Activated T-cell treated with anti-CD3 and anti-CD28 coated beads, Interleukin-2, amount 50 U/mL, for 48 hours (primary cell): ENCODE measurements at places on chromosomes 7 and 10.
A peak's percentile ranks its signal among the peaks of the same experiment; 100 is the strongest.

DNA sequence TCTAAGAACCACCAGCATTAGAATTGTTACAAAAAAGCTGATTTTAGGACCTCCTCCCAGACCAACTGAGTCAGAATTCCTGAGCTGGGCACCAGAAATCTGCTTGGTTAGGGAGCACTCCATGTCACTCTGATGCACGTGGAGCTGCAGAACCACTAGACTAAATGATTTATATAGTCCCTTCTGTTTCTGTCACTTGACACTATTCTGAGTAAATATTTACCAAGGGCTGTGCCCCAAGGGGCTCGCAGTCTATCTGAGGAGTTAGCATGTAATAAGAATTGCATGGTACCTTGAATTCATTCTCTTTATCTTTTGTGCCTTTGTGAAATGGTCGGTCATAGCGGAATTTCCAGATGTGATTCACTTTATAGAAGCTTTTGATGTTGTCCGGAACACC is 196.0 kb upstream of the IMMP2L start:
- DNase-seq: no peak

GRCh38 chr7:31017032-31017675 is 35.0 kb upstream of the ADCYAP1R1 start:
- DNase-seq: no peak

- DNase-seq: no peak
Observed at GRCh38 chr7:139731802-139732470, 45.9 kb downstream of the HIPK2 start.

GRCh38 chr7:96169439-96169838 is 152.5 kb downstream of the SLC25A13 start:
- DNase-seq: no peak

- DNase-seq: no peak
Observed at GRCh38 chr10:100710151-100710871, 35.1 kb upstream of the PAX2 start.

DNA sequence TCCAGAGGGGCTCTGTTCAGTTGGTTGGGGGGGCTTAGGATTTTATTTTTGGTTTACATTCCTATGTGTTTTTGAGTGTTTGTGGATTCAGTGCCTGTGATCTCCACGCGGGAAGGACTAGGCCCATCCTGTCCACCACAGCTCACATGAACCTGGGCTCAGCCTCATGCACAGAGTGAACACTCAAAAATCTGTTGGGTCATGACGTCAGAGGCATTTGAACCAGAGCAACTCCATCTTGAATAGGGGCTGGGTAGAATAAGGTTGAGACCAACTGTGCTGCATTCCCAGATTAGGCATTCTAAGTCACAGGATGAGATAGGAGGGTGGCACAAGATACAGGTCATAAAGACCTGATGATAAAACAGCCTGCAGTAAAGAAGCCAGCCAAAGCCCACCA is 133.3 kb downstream of the RAMP3 start:
- DNase-seq: no peak

DNA sequence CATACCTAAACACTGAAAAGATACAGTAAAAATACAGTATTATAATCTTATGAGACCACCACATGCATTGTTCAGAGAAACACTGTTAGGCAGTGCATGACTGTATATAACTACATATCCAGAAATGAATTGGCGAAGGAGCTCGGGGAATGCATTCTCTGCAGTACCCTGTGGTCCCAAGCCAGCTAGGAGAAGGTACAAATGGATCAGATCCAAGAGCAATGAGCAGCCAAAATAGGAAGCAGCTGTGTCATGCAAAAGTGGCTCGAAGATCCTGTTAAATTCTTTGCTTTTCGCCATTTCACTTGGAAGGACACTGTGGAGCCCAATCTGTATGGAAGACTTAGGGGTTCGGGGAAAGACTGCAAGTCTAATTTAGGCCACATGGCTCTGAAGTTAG is 334.8 kb downstream of the TNS3 start:
- no peak for DNase-seq

- peak; percentile 44 for DNase-seq
Observed at GRCh38 chr7:2843711-2844152, 376 bp downstream of the GNA12 start.

GRCh38 chr10:7202793-7203355 is 208.0 kb downstream of the SFMBT2 start:
- no peak for DNase-seq

DNA sequence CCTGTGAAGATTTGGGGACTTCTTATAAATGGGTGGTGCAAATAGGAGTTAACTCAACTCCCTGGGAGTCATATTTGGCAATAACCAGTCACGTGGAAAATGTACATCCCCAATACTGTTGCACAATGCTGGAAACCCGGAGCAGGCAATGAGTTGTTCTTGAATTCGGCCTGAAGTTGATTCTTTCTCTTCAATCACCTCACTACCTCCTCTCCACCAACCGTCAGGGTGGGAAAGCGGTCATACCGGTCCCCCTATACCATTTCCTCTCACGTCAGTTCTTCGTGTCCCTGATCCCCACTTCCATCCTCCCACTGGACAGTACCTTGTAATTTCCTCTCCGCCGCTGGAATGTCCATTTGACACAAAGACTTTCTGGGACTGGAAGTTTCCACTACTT is 2.8 kb downstream of the GIMAP5 start:
- DNase-seq: no peak

- DNase-seq: no peak
Observed at GRCh38 chr7:149806726-149807125, 31.4 kb upstream of the ZNF862 start.

- DNase-seq: no peak
Observed at GRCh38 chr7:131689662-131690234, 133.3 kb upstream of the PODXL start.

DNA sequence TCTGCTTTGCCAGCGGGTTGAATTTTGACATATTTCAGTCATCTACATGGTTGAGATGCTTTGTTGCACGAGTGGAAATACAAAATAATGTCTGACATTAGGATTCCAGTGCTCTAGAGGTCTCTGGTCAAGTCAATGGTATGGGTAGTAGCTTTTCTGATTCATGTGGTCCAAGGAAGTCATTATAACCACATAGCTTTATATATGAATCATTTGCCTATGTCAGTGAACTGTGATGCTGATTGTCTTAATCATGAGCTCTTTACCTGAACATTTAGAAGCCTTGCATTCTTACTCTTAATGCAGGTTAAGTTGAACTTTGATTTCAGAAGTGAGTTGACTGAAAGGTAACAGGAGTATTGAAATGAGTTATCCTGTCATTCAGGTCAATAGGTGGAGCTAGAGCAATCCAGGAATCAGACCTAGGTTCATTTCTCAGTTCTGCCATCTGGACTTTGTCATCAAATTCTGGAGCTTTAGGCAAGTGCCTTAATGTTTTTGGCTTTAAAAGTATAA is 3.3 kb downstream of the MAPK8 start:
- DNase-seq: no peak

DNA sequence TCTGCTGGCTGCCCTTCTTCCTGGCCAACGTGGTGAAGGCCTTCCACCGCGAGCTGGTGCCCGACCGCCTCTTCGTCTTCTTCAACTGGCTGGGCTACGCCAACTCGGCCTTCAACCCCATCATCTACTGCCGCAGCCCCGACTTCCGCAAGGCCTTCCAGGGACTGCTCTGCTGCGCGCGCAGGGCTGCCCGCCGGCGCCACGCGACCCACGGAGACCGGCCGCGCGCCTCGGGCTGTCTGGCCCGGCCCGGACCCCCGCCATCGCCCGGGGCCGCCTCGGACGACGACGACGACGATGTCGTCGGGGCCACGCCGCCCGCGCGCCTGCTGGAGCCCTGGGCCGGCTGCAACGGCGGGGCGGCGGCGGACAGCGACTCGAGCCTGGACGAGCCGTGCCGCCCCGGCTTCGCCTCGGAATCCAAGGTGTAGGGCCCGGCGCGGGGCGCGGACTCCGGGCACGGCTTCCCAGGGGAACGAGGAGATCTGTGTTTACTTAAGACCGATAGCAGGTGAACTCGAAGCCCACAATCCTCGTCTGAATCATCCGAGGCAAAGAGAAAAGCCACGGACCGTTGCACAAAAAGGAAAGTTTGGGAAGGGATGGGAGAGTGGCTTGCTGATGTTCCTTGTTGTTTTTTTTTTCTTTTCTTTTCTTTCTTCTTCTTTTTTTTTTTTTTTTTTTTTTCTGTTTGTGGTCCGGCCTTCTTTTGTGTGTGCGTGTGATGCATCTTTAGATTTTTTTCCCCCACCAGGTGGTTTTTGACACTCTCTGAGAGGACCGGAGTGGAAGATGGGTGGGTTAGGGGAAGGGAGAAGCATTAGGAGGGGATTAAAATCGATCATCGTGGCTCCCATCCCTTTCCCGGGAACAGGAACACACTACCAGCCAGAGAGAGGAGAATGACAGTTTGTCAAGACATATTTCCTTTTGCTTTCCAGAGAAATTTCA is 1.7 kb downstream of the ADRB1 start:
- DNase-seq: peak; percentile 39

DNA sequence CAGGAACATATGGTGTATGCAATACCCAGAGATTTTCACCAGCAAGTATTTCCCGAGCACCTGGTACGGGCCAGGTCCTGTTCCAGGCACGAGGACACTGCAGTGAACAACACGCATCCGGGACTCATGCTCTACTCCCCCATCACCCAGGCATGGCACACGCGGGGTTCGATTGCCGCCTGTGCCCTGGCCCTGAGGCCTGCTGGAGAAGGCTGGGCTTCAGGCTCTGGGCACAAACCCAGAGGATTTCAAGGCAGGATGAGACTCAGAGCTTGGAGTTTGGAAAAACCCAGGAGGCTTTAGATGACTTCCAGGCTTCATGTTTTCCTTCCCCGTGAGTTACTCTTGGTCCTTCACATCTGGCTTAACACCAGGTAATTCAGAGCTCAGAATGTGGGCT is 143.5 kb downstream of the NEURL1 start:
- no peak for DNase-seq

- DNase-seq: peak; percentile 22
Observed at GRCh38 chr10:19816411-19817230, at the start of gene PLXDC2. TSS of gene PLXDC2 (plus strand) at chr10:19816432.

- DNase-seq: no peak
Observed at GRCh38 chr7:93921186-93921585, 349 bp upstream of the GNG11 start.

DNA sequence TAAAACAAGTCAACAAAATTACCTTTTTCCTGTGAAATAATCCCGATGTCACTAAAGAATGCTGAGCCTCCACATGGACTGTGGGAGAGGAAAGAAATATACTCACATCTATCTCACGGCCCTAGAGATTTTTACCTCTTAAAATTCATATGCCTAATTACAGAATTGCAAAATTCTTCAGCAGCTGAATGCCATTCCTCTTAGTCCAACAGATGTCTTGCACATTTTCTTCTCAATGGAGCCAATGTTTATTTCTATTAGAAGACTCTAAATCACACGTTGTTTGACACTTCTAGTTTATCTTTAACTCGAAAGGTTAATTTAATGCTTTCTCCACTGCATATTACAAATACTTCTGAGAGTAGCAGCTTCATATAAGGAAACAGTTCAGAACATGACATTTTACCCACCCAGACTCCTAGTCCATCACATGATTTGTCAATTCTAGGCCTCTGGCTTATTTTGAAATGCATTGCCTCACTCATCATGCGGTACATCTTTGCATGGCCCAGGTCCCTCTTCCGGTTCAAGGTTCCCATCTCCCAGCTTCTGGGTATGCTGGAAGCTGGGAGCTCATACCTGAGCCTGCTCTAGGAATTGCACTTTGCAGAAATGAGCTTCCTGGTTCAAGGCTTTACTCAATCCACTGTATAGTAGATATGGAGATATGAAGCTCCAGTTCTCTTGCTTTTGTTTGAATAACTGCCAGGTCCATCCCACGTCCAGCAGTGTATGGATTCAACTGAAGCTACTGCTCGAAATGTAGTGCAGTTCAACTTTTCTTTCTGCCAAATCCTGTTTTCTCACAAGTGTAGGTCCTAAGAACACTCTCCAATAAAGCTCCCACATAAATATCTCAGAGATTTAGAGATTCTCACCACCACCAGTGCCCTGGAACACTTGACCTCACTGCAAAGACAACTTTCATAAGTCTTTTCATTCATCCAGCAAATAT is 306.2 kb downstream of the GPR37 start:
- DNase-seq: no peak

DNA sequence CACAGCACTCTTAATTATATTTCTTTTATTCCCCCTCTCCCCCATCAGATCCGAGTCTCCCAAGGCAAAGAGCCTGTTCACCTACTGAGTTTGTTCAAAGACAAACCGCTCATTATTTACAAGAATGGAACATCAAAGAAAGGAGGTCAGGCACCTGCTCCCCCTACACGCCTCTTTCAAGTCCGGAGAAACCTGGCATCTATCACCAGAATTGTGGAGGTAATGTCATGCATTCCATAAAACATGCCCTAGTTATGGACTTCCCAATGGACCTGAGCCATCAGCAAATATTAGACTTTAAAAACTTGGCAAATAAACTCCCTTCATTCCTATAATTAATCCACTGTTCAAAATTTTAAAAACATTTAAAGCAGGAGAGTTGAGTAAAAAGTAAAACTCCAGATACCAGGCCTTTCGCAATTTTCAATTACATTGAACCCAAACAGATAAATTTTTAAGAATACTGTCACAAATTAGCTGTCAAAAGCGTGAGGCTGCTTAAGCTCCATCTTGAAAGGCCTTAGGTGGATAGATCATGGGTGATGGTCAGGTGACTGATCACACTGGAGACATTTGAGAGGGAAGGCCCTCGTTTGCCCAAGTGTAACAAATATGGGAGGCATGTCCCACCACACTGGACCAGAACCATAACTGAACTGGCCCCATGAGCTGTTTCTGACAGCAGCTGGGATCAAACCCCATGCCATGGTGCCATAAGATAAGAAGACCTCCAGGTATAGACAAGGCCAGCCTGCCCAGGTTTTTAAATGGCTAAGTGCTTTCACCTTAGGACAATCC is 46.9 kb upstream of the ARL4A start:
- DNase-seq: no peak

DNA sequence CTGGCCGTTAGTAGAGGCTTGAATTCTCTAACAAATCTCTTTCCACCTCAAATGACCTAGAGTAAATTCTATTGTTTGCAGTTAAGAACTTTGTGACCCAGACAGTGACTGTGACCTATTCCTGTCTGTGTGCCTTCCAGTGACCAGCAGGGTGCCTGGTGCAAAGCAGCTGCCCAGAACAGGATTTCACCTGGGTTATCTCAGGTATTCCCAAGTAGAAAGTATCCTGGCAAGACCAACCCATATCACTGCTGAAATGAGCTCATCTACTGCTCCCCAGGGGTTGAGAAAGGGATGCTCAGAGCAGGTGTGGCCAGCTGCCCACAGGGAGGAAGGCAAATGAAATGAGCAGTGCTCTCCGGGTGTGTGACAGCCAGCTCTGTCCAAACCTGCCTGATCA is 2.1 kb upstream of the MSMB start:
- no peak for DNase-seq

DNA sequence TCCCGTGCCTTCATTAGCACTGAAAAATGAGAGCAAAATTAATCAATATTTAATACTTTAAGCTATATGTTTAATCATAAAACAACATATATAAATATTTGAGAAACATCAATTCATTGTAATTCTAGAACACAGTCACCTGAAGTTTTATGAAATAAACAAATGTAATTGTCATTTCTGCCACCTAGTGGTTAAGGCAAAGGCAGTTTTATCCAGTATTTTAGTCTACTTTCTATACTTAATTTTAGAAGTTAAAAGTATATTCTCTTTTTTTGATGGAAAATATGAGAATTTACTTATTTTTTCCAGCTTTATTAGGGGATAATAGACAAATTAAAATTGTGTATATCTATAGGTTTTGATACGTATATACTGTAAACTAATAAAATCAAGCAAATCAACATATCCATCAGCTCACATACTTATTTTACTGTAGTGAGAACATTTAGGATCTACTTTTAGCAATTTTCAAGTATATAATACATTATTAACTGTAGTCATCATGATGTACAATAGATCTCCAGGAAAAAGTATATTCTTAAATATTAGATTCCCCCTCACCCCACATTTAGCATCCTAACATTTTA is 16.9 kb downstream of the PCGF6 start:
- DNase-seq: no peak
